ENCODE measurements at places on chromosomes 5 and 9. TPM values are rescaled to one million over a fixed set of nuclear protein-coding genes. Genes with fewer than 3 reads are reported as not detected.

DNA sequence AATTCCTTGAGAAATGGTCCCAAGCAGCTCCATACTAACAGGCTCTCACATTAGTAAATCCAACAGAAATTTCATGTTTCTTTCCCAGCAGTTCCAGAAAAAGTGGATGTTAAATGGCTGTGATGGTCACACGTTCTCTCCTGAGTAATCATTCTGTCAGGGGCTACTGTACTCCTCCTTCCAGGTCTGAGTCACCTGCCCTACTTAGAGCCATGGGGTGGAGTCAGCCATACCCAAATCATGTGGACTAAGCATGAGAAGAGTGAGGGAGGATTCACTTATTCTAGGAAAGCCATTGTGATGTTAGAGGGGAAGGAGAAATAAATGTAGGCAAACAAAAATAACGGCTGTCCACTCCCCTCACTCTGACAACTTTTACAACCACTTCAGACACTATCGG is 547.2 kb downstream of the CSNK1G3 start:
- no peak for DNase-seq

- DNase-seq, result no peak
Observed at GRCh38 chr5:139644646-139645429, 3.3 kb upstream of the CXXC5 start.

WDR36 gene
- 11.6 TPM for polyA plus RNA-seq

GRCh38 chr5:65803699-65804391 is 81.8 kb downstream of the NLN start:
- no peak for DNase-seq

DNA sequence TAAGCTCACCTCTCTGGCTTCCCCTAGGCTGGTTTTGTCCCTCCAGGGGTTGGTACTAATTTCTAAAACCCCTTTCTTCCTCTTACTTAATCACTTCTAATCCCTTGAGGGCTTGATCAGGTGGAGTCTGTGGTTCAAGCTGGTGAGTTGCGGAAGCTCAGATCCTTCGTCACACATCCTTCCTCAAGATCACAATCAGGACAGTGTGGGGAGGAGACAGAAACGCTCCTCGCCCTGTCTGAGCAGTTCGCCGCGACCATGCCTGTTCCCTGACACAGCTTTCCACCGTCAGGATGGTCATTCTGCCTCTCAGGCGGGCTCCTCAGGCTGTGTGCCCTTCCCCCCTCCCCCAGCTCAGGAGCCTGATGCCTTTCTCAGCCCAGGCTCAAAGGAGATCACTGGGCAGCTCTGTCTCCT is 24.3 kb downstream of the CPLX2 start:
- DNase-seq, result no peak

STK10 gene
- 48.8 TPM for polyA plus RNA-seq

GRCh38 chr9:127862075-127863011 is 7.9 kb upstream of the ENG start:
- peak; percentile 86 for DNase-seq

EGFLAM gene
- 38.8 TPM for polyA plus RNA-seq
